ENCODE measurements at places on chromosomes 11 and 22. TPM values are rescaled to one million over a fixed set of nuclear protein-coding genes. Genes with fewer than 3 reads are reported as not detected.

DNA sequence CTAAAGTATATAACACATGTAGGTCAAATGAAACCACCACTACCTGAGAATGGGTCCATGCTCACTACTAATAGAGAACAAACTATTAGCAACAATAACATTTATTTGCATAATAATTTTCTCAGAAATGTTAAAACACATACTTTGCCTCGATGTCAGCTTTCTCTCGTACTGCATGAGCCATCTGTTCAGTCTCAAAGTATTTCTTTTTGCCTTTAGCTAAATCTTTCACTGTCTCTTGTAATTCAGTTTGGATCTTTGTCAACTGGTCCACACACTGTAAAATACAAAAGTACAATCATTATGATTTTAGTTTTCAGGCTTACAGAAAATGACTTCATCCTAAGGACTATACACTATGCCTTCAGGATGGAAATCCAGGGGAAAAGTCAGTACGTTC is 153.3 kb downstream of the FCHSD2 start:
- no peak for DNase-seq

DNA sequence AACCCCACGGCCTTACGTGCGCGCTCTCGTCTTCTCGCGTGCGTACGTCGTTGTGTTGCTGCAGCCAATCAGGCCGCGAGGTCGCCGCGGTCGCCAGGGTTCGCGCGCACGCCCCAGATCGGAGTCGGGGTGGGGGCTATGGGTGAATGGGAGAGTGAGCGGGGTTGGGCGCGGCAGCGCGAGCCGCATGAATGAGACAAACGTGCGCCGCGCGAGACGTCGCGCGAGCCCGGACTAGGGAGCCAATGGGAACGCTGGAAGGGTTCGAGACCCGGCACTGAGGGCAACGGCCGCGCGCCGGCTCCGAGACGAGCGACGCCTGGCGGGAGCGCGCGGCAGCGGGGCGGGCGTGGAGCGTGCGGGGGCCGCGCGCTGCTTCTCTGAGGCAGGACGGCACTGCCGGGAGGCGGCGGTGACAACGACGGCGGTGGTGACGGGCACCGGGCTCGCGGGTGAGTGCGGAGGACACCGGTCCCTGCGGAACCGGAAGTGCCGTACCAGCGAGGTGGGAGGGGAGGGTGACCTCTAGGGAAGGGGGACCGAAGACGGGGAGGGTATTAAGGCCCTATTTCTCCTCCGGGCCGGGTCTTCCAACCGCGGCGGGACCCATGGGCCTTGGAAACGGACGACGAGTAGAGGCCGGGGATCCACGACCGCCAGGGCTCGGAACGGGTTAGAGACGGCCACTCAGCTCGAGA is at the start of gene ZDHHC5:
TSS of gene ZDHHC5 (plus strand) at position 379 of the 698 bp plus-strand sequence. CDS start 4,977 bp downstream, outside the sequence.
- peak; percentile 99 for DNase-seq

DNA sequence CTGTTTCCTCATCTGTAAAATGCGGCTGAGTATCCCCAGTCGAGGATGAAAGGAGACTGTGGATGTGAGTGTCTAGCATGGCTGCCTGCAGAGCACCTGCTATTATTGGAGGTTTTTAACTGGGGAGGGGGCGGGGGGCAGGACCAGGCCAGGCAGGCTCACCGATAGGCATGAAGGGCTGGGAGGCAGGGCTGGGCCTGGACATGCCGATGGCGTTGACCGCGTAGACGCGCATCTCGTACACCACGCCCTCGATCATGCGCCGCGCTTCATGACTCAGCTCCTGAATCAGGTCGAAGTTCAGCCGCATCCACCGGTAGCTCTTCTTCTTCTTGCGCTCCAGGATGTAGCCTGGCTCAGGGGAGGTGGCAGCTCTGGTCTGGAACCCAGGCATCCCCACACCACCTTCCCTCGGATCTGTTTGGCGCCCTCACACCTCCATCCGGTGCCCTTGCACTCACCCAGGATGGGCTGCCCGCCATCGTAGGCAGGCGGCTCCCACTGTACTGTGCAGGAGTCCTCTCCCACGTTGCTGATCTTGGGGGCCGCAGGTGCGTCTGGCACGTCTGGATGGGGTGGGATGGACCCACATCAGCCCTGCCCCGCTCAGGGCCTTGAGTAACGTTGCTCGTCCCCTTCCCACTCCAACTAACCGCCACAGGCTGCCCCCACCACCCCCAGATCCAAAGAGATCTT is 15.1 kb downstream of the MYBPC3 start:
- no peak for DNase-seq

GRCh38 chr11:111137846-111138245 is 107.7 kb upstream of the POU2AF2 start:
- DNase-seq = no peak

DNA sequence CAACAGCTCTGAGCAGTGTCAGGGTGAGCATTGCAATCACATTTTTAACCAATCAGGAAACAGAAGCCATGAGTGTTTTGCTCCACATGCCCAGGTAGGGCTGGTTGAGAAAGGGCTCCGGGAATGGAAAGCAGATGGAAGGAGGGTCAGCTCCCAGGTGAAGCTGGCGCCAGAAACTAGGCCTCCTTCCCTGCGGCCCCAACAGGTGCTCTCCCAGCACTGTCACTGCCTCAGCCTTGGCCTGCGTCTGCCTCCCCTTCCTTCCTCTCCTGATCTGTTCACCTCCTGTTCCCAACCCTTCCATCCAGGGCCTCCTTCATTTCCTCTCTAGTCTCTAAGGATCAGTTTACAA is 4.6 kb upstream of the VSIG10L2 start:
- no peak for DNase-seq

DNA sequence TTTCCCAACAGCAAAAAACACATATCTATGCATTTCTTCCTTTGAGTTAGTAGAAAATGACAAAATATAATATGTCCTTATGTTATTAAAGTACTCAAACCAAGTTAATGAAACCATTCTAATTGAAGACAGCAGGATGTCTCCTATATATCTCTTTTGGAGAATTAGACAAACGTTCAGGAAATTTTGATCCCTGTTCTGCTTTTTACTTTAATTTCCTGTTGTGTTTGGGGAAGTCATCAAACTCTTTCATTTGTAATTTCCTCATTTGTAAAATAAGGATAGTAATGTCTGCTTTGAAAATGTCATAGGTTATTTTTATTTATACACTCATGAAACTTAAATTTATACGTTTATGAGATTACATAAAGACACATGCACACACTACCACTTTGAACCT is 281.8 kb upstream of the ANO5 start:
- DNase-seq = no peak

Gene TTC36
- 0.52 TPM for total RNA-seq

Gene OR2D2
- total RNA-seq = 0.56 TPM

Gene GAS2L1
- total RNA-seq = 15.3 TPM

Gene VSIG2
- total RNA-seq = not detected

Measured in MCF 10A (cell line).